ENCODE measurements at places on chromosomes 5 and 9. TPM values are rescaled to one million over a fixed set of nuclear protein-coding genes. Genes with fewer than 3 reads are reported as not detected.

DNA sequence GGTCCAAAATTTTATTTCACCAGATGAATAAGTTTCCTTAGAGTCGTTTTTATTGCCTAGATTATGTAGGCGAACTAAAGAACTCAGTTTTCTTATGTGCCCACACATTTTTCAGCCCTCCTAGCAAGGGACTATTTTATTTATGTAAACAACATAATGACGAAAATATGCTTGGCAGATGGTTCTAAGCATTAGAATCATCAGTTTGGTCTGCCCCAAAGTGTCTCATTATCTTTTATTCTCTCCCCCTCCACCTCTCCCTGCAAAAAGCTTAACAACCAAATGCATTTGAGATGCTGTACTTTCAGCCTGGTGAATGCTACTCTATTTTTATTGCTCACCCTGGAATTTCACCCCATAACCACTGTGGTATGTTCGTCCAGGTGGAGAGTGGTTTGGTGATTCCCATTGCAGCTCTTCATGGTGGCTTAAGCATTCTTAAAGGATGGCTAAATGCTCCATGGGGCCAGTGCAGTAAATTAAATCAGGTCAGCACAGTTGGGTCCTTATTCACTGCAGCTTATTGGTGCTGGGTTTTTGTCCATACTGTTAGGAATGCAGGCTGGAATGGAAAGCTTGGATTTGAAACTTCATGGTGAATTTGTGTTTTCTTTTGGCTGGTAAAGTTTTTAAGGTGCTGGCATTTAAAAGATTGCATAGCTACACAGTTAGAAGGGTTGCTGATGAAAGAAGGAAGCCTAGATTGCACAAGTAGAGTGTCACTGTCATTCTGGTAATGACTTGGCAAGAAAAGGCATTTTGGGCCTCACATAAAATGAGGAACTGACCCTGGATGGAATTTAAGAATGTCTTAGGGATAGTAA is 39.2 kb downstream of the TLE4 start:
- H3K36me3 ChIP-seq, result no peaks in the 10 kb centered on the region
- H3K27ac ChIP-seq, result peak overlapping the region; percentile 71
- no peak for DNase-seq
- no peaks in the 10 kb centered on the region for H3K27me3 ChIP-seq

DNA sequence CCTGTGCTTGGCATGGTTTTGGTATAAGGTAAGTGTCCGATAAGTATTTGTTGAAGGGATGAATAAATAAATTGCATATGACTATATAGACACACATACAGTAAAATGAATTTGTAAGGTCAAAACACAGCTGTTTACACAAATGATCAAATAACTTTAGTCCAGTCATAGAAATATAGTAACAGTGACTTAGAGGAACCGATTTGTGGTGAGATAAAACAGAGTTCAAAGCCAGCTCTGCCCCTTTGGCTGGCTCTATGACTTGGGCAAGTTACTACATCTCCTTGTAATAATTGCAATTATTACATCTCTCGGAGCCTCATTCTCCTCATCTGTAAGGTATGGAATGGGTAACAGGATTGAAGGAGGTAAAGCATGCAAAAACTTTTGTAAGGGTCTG is 384.0 kb downstream of the PLK2 start:
- no peaks in the 10 kb centered on the region for H3K36me3 ChIP-seq
- no peak overlapping the region for H3K27ac ChIP-seq
- no peak for DNase-seq
- H3K4me1 ChIP-seq, result no peaks in the 10 kb centered on the region
- no peaks in the 10 kb centered on the region for H3K27me3 ChIP-seq
- H3K4me3 ChIP-seq, result no peak overlapping the region

CNTNAP3B gene
- total RNA-seq, result 7.2 TPM

TMOD1 gene
- 12.6 TPM for total RNA-seq

SLCO6A1 gene
- total RNA-seq, result not detected

- DNase-seq, result no peak
- no peaks in the 10 kb centered on the region for H3K27me3 ChIP-seq
- H3K36me3 ChIP-seq, result no peaks in the 10 kb centered on the region
- H3K4me3 ChIP-seq, result no peak overlapping the region
Observed at GRCh38 chr5:31563216-31563615, 31.1 kb downstream of the C5orf22 start.

DNA sequence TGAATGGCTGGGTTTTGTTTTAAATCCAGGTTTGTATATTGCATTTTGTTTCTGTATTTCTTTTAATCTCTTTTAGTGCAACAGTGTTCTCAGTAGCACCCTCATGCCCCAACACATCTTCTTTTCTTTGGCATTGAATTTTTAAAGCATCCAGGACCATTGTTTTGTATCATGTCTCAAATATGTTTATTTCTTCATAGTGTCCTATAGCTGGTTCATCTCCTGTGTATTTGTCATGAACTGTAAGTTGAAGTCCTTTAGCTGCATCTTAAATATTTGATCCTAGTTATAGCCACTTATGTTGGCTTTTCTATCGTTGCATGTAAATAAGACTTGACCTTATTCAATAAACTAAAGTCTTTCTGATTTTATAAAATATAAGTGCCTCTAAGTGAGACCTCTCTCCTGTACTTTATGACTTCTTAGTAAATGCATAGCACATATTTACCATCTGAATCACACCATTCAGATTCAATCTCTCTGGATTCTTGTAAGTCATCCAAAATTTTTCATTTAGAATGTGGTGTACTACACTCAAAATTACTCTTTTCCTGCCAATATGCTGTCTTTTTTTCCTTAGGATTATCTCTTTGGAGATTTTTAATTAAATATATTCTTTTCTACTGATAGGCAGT is 21.0 kb upstream of the ERCC6L2 start:
- H3K4me3 ChIP-seq, result no peak overlapping the region
- H3K27ac ChIP-seq, result no peak overlapping the region
- H3K4me1 ChIP-seq, result no peaks in the 10 kb centered on the region

SLC6A3 gene
- total RNA-seq, result 0.52 TPM

DNA sequence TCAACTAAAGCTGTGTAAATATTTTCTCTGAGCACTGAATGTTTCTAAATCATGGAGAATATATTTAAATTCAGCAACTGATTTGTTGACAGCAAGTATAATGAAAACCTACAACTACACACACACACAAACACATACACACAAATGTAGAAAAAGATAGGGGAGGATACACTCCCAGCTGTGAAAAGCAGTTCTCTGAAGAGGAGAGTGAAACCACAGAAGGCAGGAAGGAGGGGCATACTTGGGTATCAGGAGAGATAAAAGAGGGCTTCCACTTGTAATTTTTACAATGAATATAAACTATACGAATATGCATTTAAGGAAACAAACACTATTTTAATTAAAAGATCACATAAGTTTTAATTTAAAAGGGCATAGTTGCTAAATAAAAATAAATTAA is 227.8 kb upstream of the SLC24A2 start:
- H3K27me3 ChIP-seq, result no peaks in the 10 kb centered on the region
- no peak overlapping the region for H3K4me3 ChIP-seq
- H3K4me1 ChIP-seq, result no peaks in the 10 kb centered on the region
- DNase-seq, result no peak

GRCh38 chr9:738209-738915 is 103.1 kb upstream of the DMRT1 start:
- peak overlapping the region; percentile 78 for H3K27ac ChIP-seq
- DNase-seq, result no peak
- H3K4me1 ChIP-seq, result peaks cover 31% of the 10 kb centered on the region
- H3K4me3 ChIP-seq, result no peak overlapping the region

- no peak overlapping the region for H3K27ac ChIP-seq
- no peak overlapping the region for H3K4me3 ChIP-seq
- no peaks in the 10 kb centered on the region for H3K27me3 ChIP-seq
- no peaks in the 10 kb centered on the region for H3K36me3 ChIP-seq
- H3K4me1 ChIP-seq, result no peaks in the 10 kb centered on the region
Observed at GRCh38 chr9:78074385-78075291, 43.0 kb upstream of the GNAQ start.

FAM78A gene
- total RNA-seq, result 9.4 TPM

- no peak for DNase-seq
- no peak overlapping the region for H3K4me3 ChIP-seq
- H3K4me1 ChIP-seq, result peaks cover 7% of the 10 kb centered on the region
- no peaks in the 10 kb centered on the region for H3K27me3 ChIP-seq
Observed at GRCh38 chr5:31738199-31738598, 99.3 kb downstream of the PDZD2 start.

DNA sequence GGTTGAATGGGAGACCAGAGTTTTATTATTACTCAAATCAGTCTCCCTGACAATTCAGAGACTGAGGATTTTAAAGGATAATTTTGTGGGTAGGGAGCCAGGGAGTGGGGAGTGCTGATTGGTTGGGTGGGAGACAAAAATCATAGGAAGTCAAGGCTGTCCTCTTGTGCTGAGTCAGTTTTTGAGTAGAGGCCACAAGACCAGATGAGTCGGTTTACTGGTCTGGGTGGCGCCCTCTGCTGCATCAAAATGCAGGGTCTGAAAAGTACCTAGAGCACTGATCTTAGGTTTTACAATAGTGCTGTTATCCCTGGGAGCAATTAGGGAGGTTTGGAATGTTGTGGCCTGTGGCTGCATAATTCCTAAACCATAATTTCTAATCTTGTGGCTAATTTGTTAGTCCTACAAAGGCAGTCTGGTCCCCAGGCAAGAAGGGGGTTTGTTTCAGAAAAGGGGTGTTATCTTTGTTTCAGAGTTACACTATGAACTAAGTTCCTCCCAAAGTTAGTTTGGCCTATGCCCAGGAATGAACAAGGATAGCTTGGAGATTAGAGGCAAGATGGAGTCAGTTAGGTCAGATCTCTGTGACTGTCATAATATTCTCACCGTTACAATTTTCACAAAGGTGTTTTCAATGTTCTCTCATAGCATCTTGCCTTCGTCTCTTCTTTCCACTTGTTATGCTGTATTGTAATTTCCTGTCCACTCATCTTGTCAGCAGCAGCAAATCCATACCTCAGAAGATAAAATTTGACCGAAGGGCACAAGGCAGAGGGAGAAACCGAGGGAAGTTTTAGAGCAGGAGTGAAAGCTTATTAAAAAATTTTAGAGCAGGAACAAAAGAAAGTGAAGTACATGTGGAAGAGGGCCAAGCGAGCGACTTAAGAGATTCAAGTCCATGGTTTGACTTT is 59.2 kb upstream of the CLINT1 start:
- DNase-seq, result peak; percentile 81
- H3K27ac ChIP-seq, result peak overlapping the region; percentile 75
- no peaks in the 10 kb centered on the region for H3K27me3 ChIP-seq
- H3K4me3 ChIP-seq, result no peak overlapping the region
- H3K36me3 ChIP-seq, result no peaks in the 10 kb centered on the region

DNA sequence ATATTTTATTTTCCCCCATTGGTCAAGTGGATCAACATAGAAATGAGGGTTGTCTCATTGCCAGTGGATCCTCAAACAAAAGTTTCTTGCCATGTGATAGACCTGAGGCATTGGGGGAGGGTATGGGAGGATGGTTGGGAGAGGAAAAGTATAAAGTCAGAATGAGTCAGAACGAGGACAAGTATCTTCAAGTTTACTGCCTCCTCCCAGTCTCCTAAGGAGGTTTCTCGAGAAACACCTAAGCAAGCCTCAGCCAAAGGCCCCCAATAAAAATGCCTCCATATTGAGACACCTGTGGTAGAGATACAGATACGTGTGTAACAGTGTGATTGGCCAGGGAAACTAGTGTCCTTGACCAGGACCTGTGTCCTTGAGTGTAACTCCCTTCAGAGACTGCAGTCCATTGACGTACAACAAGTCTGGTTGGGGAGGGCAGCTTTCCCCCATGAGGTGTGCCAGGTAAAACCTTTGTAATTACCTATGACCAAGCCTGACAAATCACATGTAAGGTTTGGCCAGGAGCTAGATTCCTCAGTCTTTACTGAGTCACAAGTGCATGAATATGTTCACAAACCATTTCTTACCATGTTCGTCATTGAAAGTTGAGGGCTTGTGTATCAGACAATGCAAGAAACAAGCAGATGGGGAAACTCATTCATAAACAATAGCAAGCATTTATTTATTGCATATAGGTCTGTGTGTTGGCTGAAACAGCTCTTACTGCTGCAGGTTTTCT is 198.6 kb upstream of the SH3GL2 start:
- no peak for DNase-seq
- H3K27ac ChIP-seq, result no peak overlapping the region
- no peaks in the 10 kb centered on the region for H3K4me1 ChIP-seq
- H3K4me3 ChIP-seq, result no peak overlapping the region

- DNase-seq, result no peak
- no peaks in the 10 kb centered on the region for H3K27me3 ChIP-seq
- H3K36me3 ChIP-seq, result no peaks in the 10 kb centered on the region
- no peaks in the 10 kb centered on the region for H3K4me1 ChIP-seq
Observed at GRCh38 chr5:52449516-52449915, 338.2 kb upstream of the ITGA1 start.

ANKRD34B gene
- 0.14 TPM for total RNA-seq

GABRB2 gene
- 0.44 TPM for total RNA-seq

DNA sequence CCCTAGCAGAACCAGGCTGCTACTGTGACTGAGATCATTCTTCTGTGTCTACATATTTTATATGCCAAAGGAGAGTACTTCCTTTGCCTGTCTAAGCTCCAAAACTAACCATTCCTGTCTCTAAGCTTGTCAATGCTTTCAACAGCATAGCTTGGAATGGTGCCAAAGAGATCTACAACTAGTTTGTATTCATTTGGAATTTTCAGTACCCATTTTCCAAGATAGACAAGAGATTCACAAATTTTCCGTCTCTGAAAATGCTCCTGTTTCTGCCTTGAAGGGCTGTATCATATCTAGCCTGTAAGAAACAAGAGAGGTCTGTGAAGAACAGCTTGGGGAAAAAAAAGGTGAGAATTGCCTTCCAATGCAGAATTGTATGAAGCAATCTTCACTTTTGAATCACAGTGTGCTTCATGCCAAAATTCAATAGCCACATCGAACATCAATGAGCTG is 334.4 kb upstream of the ACTBL2 start:
- no peaks in the 10 kb centered on the region for H3K36me3 ChIP-seq
- H3K27ac ChIP-seq, result no peak overlapping the region
- H3K4me3 ChIP-seq, result no peak overlapping the region
- H3K4me1 ChIP-seq, result no peaks in the 10 kb centered on the region
- DNase-seq, result no peak

GRCh38 chr9:105466898-105467455 is 19.1 kb downstream of the FSD1L start:
- H3K36me3 ChIP-seq, result peaks cover 3% of the 10 kb centered on the region
- H3K4me1 ChIP-seq, result no peaks in the 10 kb centered on the region
- no peak overlapping the region for H3K4me3 ChIP-seq

- no peak overlapping the region for H3K27ac ChIP-seq
- H3K27me3 ChIP-seq, result no peaks in the 10 kb centered on the region
- no peak for DNase-seq
- H3K4me3 ChIP-seq, result no peak overlapping the region
Observed at GRCh38 chr9:18890372-18890771, 142.6 kb downstream of the SAXO1 start.
